ENCODE measurements at places on chromosomes 11 and 22. TPM values are rescaled to one million over a fixed set of nuclear protein-coding genes. Genes with fewer than 3 reads are reported as not detected.

DNA sequence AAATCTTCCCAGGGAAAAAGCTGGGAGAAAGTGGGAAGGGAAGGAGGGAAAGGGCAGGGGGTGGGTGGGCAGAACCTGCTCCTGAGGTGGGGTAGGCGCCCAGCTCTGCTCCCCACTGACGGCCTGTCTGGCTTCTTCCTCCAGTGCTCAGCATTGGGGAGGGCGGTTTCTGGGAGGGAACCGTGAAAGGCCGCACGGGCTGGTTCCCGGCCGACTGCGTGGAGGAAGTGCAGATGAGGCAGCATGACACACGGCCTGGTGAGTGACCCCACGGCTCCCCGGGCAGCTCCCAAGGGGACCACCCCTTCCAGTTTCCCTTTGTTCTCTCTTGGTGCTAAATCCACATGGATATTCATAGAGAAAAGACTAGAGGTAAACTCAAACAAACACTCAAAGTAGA lies 25.9 kb downstream of the SHANK3 start:
- H3K4me1 ChIP-seq, result no peaks in the 10 kb centered on the region
- no peak overlapping the region for H3K27ac ChIP-seq
- H3K4me3 ChIP-seq, result no peak overlapping the region
- no peak for DNase-seq
- H3K36me3 ChIP-seq, result no peaks in the 10 kb centered on the region

DNA sequence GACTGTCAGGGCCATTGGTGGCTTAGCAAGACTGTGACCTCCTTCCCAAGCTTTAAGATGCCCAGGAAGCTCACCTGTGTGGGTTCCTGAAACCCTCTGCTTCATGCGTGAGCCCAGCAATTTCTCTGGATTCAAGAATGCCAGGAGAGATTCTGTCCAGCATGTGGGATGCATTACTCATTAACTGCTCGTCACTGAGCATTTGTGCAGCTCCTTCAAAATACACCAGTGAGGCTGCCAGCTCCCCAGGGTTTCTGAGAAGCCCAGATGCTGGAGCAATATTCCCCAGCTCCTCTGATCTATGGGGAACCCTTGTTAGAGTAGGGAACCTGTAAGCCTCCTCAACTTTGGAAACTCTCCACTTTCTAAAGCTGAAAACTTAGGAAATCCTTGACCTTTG lies 126.5 kb downstream of the CHST1 start:
- no peaks in the 10 kb centered on the region for H3K36me3 ChIP-seq
- no peak overlapping the region for H3K27ac ChIP-seq
- peaks cover 5% of the 10 kb centered on the region for H3K4me1 ChIP-seq
- DNase-seq, result no peak
- no peak overlapping the region for H3K4me3 ChIP-seq

GRCh38 chr11:18299721-18300120 lies 22.2 kb downstream of the HPS5 start:
- no peak for DNase-seq
- no peak overlapping the region for H3K4me3 ChIP-seq
- peaks cover 9% of the 10 kb centered on the region for H3K4me1 ChIP-seq
- peaks cover 27% of the 10 kb centered on the region for H3K36me3 ChIP-seq
- peaks cover 2% of the 10 kb centered on the region for H3K27me3 ChIP-seq

- no peak overlapping the region for H3K4me3 ChIP-seq
- H3K4me1 ChIP-seq, result no peaks in the 10 kb centered on the region
- H3K27me3 ChIP-seq, result peaks cover 4% of the 10 kb centered on the region
Observed at GRCh38 chr11:134665188-134665535, 253.1 kb upstream of the B3GAT1 start.

DNA sequence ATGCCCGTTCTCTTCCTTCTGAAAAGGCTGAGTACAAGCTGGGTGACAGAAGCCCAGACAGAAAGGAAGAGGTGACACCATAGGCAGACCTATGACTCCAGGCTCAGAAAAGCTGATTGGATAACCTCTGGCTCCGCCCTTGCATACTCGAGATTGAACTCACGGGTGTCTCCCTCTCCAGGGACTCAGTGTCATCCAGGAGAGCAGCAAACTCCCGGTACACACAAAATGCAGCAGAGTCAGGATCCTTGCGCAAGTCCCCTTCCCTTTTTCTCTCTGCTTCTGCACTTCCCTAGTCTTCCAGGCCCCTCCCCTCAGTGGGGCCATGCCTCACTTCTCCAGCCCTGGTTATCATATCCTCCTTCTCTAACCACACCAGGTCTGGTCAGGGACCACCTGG lies 9.8 kb downstream of the SCN4B start:
- DNase-seq, result no peak
- H3K36me3 ChIP-seq, result no peaks in the 10 kb centered on the region

DNA sequence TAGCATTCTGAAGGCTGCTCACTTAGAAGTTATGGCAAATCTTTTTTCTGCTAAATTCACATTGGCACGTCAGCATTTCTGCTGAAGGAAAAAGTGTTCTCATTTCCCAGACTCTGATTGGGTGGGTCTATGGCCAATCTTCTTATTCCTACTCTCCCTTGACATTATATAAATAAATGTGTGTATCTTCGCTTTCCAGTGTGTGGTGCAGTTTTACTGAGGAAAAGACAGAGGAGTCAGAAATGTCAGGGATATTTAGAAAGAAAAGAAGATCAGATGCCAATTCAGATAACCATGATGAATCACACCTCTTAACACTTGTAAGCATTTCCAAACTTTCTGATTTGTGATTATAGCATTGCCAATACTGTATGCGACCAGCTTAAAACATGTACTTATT lies 3.2 kb upstream of the BDNF start:
- peaks cover 65% of the 10 kb centered on the region for H3K4me1 ChIP-seq
- H3K27ac ChIP-seq, result no peak overlapping the region
- H3K36me3 ChIP-seq, result peaks cover 20% of the 10 kb centered on the region
- DNase-seq, result peak; percentile 70
- peak overlapping the region; percentile 31 for H3K4me3 ChIP-seq

GRCh38 chr11:132604431-132604830 lies 927.9 kb downstream of the OPCML start:
- peak overlapping the region; percentile 50 for H3K4me3 ChIP-seq
- peaks cover 69% of the 10 kb centered on the region for H3K4me1 ChIP-seq
- DNase-seq, result peak; percentile 62
- peak overlapping the region; percentile 89 for H3K27ac ChIP-seq
- no peaks in the 10 kb centered on the region for H3K36me3 ChIP-seq
- H3K27me3 ChIP-seq, result no peaks in the 10 kb centered on the region

DNA sequence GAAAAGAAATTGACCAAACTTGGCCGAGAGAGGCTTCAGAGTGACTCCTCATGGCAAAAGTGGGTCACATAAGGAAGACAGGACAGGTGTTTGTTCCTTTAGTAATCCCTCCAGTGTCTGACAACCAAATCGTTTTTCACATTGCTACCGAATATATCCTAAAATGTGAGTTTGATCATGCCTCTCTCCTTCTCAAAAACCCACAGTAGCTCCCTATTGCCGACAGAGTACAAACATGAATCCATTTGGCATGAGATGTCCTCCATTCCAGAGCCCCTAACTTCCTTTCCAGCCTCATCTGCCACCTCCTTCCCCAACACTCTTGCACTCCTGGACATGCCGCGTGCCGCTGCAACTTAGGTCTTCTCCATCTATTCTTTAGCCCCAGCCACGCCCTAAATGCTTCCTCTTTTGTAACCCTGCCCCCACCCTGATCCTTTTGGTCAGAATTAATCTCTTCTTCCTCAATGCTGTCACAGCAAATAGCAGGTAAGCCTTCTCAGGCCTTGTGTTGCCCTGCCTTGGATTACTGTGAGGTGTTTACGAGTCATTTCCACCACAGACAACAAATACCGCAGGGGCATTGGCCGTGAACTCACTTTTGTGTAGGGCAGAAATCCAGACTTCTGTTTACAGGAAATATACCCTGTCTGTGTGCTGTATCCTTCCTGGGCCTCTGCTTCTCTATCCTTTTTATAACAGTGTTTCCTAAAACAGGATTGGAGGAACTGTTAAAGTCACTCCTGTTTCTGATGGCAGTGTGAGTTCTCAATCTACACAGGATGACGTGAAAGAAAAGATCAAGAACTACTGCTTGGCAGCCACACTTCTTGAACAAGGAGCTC lies 66.0 kb upstream of the FTH1 start:
- H3K4me3 ChIP-seq, result no peak overlapping the region
- no peak for DNase-seq
- H3K36me3 ChIP-seq, result peaks cover 22% of the 10 kb centered on the region
- H3K4me1 ChIP-seq, result no peaks in the 10 kb centered on the region

DNA sequence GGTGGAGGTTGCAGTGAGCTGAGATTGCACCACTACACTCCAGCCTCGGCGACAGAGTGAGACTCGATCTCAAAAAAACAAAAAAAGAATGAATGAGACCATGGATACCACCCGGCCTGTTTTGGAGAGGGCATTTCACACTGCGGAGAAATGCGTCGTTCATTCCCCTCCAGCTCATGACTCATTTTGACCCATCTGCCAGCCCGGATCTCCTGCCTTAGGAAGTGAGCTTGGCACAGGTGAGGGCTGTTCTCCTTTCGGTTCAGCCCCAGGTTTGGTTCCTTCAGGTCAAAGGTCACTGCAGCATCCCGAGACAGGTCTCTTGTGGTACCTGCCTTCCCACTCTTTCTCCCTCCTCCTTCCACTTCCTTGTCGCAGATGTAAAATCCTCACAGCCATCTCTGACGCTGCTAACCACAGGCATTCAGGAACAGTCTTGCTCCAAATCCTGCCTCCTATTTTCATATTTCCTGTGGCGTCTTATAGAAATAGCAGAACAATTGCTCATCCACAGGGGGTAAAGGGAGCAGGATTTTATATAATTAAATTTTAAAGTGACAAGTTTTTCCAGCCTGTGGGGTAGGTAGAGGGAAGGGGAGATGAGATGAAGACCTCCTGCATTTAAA lies 517.9 kb downstream of the NTM start:
- H3K36me3 ChIP-seq, result no peaks in the 10 kb centered on the region
- no peaks in the 10 kb centered on the region for H3K27me3 ChIP-seq
- H3K27ac ChIP-seq, result no peak overlapping the region
- H3K4me3 ChIP-seq, result no peak overlapping the region
- peaks cover 6% of the 10 kb centered on the region for H3K4me1 ChIP-seq

DNA sequence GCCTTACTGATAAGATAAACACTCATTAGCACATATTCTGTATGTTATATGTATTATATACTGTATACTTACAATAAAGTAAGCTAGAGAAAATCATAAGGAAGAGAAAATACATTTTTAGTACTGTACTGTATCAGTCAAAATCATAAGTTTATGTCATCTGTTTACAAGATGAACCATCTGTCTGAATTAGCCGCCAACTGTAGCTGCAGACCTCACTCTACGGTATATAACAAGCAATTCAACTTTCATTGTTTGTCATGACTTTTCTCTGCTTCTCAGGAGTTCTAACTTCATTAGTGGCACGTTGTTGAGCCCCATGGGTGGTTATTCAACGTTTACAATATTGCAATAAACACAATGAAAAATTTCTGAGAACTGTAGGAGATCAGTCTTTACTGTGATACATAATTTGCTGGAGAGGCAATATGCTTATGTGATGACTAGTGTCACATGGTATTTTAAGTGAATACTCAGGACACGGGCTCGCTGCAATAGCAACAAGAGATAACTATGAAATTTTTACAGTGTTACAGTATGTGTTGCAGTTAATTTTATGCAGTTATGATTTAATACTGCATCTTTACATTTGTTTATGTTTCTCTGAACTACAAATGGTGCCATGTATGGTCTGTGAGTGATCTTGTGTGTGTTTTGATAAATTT lies 132.2 kb upstream of the CTSC start:
- H3K4me1 ChIP-seq, result peaks cover 13% of the 10 kb centered on the region
- no peaks in the 10 kb centered on the region for H3K36me3 ChIP-seq
- no peak for DNase-seq
- H3K27ac ChIP-seq, result no peak overlapping the region
- no peak overlapping the region for H3K4me3 ChIP-seq

GRCh38 chr11:108853864-108854263 lies 189.0 kb downstream of the DDX10 start:
- H3K36me3 ChIP-seq, result no peaks in the 10 kb centered on the region
- no peak overlapping the region for H3K4me3 ChIP-seq
- peaks cover 44% of the 10 kb centered on the region for H3K4me1 ChIP-seq
- no peak overlapping the region for H3K27ac ChIP-seq

DNA sequence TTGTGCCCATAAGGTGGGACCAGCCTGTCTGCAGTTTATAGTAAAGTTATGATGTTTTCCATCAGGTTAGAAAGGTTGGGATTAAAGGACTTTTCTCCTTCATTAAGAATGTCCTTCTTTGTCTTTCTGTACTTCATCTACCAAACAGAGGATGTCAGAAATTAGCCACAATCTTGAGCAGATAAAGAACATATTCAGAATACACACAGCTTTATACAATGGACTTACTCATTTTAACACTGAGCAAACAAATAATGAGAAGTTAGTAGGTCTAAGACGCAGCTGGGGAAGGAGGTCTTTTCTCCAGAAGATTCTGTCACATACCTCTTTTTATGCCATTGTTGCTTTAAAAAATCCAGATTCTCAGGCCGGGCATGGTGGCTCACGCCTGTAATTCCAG lies 57.0 kb upstream of the CYP2D6 start:
- DNase-seq, result no peak
- H3K27me3 ChIP-seq, result no peaks in the 10 kb centered on the region
- H3K36me3 ChIP-seq, result peaks cover 19% of the 10 kb centered on the region
- H3K27ac ChIP-seq, result no peak overlapping the region
- no peak overlapping the region for H3K4me3 ChIP-seq

DNA sequence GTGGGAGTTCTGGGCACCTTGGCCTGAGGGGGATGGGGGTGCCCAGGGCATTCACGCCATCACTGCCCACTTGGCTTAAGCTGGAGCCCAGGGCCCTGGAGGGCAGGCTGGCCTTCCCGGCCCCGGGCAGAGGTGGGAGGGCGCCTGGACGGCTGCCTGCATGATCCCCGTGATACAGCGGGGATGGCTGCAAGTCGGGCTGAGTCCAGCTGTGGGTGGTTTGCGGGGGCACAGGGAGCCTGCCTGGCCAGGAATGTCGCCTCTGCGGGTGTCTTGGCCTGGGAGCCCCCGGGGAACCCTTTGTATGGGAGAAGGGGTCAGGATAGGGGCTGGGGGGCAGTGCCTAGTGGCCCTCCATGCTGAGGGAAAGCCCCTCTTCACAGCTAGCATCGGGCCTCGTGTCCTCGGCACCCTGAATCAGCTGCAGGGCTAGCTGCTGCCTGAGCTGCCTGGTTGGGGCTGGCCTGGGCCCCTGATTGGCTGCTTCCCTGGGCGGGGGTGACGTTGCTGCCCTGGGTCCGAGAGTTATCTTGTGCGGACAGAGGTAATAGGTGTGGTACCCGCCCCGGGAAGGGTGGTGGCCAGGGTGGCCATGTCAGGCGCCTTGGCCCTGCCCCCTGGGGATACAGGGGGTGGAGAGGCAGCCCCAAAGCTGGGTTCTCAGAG lies 8.3 kb downstream of the BRSK2 start:
- H3K27me3 ChIP-seq, result peaks cover 4% of the 10 kb centered on the region
- no peak overlapping the region for H3K27ac ChIP-seq
- H3K4me3 ChIP-seq, result no peak overlapping the region

FAM181B gene
- not detected for total RNA-seq

SLC25A17 gene
- total RNA-seq, result 28.5 TPM

SHANK2 gene
- 1.6 TPM for total RNA-seq

ACRV1 gene
- total RNA-seq, result not detected

CEP126 gene
- total RNA-seq, result 1.8 TPM

LARGE1 gene
- total RNA-seq, result 5.8 TPM

TSGA10IP gene
- total RNA-seq, result not detected

CRYBB3 gene
- not detected for total RNA-seq

MRGPRX2 gene
- not detected for total RNA-seq
